CMK (cell line): ENCODE measurements at places on chromosomes 6 and 20.

- no peak for DNase-seq
These were observed 5.2 kb downstream of the TOX2 start for GRCh38 chr20:43919686-43920403.

- no peak for DNase-seq
These were observed 85.5 kb upstream of the HS3ST5 start for GRCh38 chr6:114428341-114428740.

DNA sequence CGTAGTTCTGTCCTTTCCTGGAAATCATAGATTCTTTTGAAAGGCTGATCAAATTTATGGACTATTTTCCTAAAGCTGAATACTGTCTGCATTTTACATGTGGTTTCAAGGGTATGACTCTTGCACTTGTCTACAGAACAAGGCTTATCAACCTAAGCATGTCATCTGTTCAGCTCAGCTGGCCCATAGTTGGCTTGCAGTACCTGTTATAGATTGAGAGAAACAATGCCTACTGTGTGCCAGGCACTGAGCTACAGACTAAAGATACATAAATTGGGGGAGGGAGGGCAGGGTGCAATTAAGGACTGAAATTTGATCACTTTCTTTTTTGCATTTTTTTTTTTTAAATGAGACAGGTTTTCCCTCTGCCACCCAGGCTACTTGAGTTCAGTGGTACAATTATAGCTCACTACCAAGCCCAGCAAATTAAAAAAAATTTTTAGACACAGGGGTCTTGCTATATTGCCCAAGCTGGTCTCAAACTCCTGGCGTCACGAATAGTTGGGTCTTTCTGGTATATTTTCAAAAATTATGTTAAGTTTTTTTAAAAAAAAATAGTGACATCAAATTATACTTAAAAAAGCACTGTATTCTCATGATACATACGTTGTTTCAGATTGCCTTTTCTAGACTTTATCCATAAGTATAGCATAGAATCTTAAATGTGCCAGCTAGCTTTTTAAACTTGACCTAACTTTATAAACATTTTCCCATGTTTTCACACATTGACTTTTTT is 52.2 kb downstream of the RREB1 start:
- no peak for DNase-seq

DNA sequence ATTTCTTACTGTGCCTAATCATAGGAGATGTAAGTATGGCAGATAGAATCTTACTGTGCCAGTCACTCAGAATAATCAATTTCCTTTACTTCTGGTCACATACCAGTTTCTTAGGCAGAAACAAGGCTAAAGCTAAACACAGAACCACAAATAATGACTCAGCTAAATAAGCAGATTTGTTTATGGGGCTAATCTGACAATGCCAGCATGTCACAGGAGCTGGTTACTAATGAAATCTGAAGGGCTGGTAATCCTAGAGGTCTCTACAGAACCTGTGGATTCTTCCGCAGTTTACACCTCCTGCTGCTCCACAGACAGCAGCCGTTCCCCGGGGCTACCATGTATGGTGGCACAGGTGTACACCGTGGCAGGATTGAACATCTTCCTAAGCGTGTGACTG is 80.8 kb downstream of the LYRM4 start:
- no peak for DNase-seq

DNA sequence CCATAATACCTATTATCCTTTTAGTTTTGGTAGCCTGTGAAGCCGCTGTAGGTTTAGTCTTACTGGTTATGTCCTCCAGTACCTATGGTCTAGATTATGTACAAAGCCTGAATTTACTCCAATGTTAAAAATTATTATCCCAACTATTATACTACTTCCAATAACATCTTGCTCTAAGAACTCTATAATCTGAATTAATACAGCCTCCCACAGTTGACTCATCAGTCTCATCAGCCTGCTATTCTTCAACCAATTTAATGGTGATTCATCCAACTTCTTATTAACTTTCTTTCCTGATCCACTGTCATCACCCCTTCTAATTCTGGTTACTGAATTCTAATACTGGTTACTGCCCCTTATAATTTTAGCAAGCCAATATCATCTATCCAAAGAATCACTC is 370.3 kb upstream of the OPRM1 start:
- no peak for DNase-seq

GRCh38 chr6:134784336-134784735 is 165.6 kb downstream of the ALDH8A1 start:
- no peak for DNase-seq

DNA sequence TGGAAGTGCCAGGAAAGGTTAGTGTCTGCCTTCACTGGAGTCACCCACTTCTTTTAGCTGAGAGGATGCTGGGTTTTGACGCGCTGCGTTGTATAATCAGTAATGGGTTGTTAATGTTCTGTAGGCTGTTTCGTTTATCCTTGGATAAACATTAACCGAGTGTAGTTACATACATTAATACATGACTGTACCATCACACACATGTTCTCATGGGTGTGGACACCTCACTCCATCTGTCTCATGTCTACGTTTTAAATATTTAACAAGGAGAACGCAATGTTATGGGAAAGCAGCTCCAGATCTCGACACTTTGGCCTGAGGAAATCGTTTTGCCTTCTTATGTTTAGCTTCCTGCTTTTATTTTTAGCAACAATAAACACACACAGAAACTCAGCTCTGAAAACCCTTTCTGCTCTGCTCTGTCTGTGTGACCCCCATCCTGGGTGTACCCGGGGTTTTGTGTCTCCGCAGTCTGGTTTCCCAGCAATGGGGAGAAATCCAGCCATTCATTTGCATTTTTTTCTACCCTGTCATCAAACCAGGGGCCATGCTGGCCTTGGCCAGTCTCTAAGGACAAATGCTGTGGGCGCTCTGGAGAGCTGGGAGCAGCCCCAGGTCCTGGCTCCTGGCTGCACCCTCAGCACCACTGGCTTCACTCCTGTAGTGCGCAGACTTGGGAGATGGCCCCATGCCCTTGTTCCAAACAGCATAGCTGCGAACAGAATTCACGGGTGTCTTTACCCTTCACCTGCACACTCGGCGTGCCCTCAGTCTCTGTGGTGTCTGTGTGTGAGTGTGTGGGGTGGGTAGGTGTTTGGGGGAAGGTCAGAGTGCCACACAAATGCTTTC is 110.8 kb downstream of the ERMARD start:
- DNase-seq: no peak

- no peak for DNase-seq
These were observed 41.1 kb upstream of the SPACA1 start for GRCh38 chr6:88006557-88006956.

DNA sequence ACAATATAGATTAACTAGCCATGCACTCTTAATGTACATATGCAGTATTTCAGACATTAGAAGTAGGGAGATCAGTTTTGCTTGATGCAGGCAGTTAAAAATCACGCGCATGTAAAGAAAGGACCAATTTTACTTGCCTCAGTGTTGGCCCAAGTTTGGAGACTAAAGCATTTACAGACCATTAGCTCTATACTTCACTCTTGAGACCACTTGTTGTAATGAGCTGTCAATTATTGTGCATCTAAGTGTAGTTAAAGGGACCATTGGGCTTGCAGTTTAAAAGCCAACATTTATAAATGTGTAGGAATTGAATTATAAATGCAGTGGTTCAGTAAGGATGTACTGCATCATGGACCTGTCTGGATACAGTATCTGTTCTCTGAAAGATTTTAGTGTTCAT is 53.7 kb downstream of the PLCB4 start:
- no peak for DNase-seq

- DNase-seq: no peak
These were observed 6.0 kb downstream of the L3MBTL1 start for GRCh38 chr20:43513372-43513930.

- no peak for DNase-seq
These were observed 53.2 kb downstream of the RAMACL start for GRCh38 chr6:166533205-166533824.

GRCh38 chr6:22026164-22026678 is 270.6 kb downstream of the PRL start:
- no peak for DNase-seq

GRCh38 chr6:98044151-98044561 is 761.1 kb upstream of the MMS22L start:
- DNase-seq: no peak

DNA sequence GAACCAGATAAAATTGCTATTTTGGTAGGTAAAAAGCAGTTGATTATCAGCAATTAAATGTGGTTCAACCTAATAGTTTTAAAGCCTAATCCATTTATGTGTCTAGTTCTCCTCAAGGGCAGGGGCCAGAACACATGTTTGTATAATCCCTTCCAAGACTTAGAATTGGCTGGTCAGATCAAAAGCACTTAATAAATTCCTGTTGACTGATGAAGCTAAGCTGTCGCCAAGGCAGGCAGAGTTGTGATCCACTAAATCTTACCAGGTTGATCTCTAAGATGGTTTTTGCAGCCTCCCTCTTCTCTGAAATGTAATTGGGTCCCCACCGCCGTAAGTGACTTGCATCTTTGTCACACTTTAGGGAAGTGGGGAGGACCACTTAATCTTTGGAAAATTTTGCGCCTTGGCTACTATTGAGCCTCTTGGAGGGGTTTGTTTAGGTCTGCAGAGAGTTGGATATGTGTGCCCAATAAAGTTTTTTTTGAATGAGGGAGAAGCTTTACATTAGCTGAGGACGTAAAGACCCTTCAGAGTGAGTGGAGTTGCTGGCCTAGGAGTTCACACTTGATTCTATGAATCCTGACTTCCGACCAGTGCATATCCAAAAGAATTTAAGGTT is 65.9 kb downstream of the PHF20 start:
- DNase-seq: no peak

GRCh38 chr6:151211075-151211474 is 28.7 kb upstream of the AKAP12 start:
- no peak for DNase-seq

DNA sequence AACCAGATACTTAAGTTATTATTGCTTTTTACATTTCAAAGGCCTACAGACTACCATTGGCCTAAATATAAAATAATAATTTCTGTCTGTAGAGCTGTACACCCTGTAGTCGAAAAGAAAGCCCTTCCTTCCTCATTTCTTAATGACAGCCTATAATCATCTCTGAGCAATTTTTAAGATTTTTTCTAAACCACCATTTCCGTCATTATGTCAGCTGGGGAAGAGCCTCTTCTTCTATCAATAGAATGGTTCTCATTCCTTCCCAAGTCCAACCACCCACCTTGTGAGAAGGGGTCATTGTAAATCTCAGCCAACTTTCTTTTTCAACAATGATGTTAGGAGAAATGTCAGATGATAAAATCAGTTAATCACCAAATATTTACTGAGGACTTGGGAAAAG is 91.8 kb downstream of the PLEKHG1 start:
- no peak for DNase-seq

GRCh38 chr6:137218473-137218916 is 690 bp downstream of the IFNGR1 start:
- no peak for DNase-seq

DNA sequence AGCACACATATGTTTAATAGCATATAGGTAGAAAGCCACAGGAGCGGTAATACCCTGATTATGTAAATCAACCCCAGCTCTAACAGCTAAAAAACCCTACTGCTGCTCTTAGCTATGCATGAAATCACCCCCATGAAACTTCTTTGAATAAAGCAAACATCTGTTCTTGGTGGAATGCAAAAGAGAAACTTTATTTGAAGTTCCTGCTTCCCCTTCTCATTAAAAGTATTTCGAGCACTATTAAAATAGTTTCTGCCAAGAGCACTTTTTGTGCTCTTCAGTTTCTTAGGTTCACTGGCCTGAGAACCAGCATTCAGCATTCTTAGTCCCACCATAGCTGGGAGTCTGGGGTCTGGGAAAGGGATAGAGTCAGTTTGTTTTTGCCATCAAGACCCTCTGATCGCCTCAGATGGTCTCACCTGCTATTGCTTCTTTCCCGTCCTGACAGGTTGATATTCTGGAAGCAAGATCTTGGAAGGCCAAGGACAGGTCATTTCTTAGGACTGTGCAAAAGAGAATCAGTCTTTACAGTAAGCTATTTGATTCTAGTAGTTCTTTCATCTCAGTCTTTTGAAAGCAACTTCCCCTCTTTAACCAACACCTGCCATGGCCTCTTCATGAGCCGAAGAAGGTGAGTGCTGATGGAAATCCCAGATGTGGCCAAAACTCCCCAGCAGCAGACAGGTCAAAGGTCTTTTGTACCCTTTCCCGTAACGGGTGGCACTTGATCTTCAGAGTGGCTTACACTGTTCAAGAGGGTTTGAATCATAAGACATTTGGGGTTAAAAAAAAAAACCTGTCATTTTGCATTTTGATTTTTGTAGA is 76.5 kb upstream of the TMEM170B start:
- DNase-seq: no peak

- DNase-seq: peak; percentile 73
These were observed 19.9 kb downstream of the ZKSCAN8 start for GRCh38 chr6:28161410-28162079.

GRCh38 chr20:44618318-44618731 is 33.2 kb downstream of the ADA start:
- DNase-seq: no peak

- DNase-seq: no peak
These were observed 211.6 kb upstream of the ZNF184 start for GRCh38 chr6:27684264-27685211.

DNA sequence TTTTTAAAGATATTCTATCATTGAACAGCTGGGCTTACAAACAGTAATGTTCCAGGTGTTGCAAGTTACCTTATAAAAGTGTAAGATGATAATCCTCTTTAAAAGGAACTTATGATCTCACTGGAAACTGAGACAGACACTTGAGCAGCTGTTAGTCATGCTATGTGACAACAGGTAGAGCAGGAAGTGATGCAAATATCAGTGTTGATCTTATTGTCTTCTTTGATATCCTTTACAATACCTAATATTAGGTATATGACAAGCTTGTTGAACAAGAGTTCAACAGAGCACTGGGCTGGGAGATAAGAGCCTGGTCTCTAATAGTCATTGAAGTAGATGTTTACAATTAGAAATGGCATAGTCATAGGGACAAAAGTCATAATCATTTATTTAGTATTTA is 150.0 kb downstream of the UBE3D start:
- no peak for DNase-seq

- DNase-seq: peak; percentile 17
These were observed 47.8 kb downstream of the SHLD1 start for GRCh38 chr20:5797843-5798462.

- no peak for DNase-seq
These were observed 257.1 kb upstream of the TAB2 start for GRCh38 chr6:149060300-149060984.

GRCh38 chr20:63873477-63873971 is 8.5 kb downstream of the TPD52L2 start:
- DNase-seq: no peak

GRCh38 chr6:12969966-12970365 is 253.4 kb downstream of the PHACTR1 start:
- DNase-seq: no peak

- DNase-seq: no peak
These were observed 160.4 kb upstream of the SLC22A16 start for GRCh38 chr6:110636781-110637180.

GRCh38 chr20:37392441-37393195 is 46.7 kb downstream of the SRC start:
- DNase-seq: no peak

DNA sequence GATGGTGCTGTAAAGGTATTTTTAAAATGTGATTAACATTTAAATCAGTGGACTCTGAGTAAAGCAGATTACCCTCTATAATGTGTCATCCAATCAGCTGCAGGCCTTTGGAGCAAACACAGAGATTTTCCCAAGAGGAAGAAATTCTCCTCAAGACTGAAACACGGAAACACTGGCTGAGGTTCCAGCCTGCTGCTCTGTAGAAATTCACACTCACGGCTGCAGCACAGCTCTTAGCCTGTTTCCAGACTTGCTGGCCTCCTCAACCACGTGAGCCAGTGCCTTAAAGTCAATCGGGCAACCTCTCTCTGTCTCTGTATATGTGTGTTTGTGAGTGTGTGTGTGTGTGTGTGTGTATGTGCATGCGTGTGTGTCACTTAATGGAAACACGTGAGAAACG is 41.1 kb downstream of the PDE10A start:
- no peak for DNase-seq

GRCh38 chr6:20370393-20370792 is 31.3 kb upstream of the E2F3 start:
- no peak for DNase-seq
